ENCODE measurements at places on chromosomes 4 and X. TPM values are rescaled to one million over a fixed set of nuclear protein-coding genes. Genes with fewer than 3 reads are reported as not detected.

DNA sequence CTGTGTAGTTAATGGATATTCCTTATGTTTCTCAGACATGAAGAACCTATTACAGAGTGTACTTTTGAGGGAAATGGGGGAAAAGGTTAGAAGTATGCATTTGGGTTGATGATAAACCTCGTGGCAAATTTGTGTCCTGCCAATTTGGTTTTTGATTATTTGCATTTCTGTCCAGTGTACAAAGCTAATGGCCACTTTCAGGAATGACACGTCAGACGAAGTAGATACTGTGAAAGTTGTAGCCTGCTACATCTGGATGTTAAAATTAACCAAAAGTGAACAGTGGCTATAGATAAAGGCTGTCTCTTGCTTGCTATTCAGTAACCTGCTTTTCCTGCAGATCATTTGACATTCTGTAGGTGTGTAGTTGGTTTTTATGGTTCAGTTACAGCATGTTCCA, 1.0 kb downstream of the PRDX4 start:
- DNase-seq = no peak
- H3K4me1 ChIP-seq = peaks cover 13% of the 10 kb centered on the region
- no peak overlapping the region for H3K27ac ChIP-seq

CPLX1 gene
- 0.92 TPM for total RNA-seq

DNA sequence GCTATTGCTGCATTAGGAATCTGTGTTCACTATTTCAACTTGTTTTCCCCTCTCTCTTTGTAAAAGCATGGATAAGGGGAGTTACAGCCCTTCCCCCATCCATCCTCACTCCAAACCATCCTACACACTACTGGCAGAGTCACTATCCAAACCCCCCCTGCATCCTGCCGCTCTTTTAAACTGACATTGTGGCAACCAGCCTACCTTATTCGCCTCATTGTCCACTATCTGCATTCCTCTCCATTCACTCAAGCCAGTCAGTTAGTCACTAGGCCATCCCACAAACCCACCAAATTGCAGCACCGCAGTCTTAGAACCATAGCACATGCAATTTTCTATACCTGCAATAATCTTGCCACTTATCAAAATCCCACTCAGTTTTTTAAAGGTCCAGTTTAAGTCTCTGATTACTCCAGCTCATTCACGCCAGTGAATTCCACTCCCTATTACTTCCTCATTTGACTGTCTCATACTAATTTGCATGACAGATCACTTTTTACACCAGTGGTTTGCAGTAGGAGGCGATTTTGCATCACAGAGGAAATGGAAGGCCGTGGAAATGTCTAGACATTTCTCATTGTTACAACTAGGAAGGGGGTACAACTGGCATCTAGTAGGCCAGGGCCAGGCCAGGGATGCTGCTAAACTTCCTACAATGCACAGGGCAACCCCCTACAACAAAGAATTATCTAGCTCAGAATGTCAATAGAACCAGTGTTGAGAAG, 181.8 kb downstream of the HS6ST2 start:
- H3K4me3 ChIP-seq = no peak overlapping the region
- H3K27me3 ChIP-seq = no peaks in the 10 kb centered on the region
- H3K36me3 ChIP-seq = no peaks in the 10 kb centered on the region

DNA sequence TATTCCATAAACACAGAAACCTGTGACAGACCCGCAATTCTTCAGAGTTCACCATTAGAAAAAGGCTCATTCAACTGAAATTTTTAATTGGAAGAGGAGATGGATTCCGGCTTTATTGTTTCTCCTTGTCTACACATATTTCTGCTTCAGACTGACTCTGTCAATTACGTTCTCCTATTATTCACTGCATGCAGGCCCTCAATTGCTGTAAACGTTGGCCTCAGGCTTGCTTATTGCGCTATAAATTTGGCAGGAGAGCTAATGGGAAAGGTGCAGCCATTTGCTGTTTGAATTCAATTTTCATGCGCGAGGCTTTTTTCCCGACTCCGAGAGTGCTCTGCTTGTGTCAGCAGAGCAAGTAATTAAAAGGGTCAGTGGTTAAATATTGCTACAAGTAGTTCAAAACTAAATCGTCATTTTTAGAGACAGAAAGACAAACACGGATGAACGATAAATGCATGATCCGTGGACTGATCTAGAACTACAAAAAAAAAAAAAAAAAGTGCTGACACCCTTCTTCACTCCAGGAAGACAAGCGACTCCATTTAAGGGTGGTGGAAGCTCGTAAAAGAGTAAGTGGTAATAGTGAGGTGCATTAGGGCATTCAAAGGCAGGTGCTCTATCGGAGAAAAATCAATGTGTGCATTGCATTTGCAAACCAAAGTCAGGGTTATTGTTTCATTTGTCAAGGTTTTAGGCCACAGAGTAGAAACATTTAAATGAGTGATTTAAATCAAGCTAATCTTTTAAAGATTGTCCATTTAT, 841.6 kb upstream of the FRG1 start:
- H3K4me1 ChIP-seq = no peaks in the 10 kb centered on the region
- H3K27ac ChIP-seq = no peak overlapping the region
- H3K27me3 ChIP-seq = no peaks in the 10 kb centered on the region
- H3K36me3 ChIP-seq = no peaks in the 10 kb centered on the region
- H3K4me3 ChIP-seq = no peak overlapping the region
- DNase-seq = no peak

EDA2R gene
- 4.2 TPM for total RNA-seq

DNA sequence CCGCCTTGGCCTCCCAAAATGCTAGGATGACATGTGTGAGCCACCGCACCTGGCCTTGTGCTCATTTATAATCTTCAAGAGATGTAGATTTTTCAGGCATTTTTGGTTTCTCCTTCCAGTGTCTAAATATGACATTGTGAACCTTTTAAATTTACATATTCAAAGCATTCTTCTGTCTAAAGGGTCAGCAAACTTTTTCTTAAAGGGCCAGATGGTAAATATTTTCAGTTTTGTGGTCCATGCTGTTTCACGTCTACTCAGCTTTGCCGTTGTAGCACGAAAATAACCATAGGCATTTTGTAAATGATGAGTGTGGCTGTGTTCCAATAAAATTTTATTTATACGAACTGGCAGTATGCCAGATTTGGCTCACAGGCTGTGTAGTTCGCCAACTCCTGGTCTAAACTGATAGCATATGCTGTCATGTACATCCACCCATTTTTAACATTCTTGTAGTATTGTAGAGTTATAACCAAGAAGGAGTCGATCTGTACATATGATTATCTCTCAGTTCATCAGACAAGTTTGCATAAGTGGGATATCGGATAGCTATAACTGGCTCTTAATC, 12.7 kb upstream of the GCNA start:
- H3K4me1 ChIP-seq = no peaks in the 10 kb centered on the region
- H3K27ac ChIP-seq = no peak overlapping the region
- DNase-seq = no peak
- H3K36me3 ChIP-seq = peaks cover 53% of the 10 kb centered on the region
- no peaks in the 10 kb centered on the region for H3K27me3 ChIP-seq

DNA sequence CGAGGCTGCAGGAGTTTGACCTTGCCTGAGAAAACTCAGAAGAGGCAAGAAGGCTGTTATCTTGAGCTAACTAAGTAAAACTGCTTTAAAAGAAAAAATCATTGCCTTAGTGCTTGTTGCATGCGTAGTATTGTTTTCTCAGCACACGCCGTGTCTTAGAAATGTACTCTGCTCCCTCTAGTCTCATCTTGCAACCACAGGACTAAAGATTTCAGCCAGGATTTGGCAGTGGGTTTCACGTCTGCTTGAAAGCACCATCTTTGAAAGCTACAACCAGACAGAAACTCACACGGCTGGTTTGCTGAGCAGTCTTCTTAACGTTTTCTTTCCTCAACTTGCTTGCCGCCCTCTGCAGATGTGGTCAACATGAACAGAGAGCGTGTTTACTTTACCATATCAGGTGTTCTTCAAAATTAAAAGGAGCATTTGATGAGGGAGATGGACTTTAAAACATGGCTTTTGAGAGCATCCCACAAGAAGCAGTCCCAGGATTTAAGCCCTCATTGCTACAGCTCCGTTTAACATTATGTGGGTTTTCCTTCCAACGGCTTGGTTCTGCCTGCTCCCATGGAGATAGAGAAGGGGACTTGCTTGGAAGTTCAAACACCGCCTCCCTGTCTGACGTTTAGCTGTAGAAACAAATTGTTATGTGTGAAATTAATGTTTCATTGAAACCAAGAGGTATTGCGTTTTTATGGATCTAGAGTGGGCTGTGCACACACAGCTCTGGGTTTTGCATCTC, 3.4 kb downstream of the SORCS2 start:
- no peak for DNase-seq
- no peak overlapping the region for H3K4me3 ChIP-seq
- H3K36me3 ChIP-seq = no peaks in the 10 kb centered on the region
- H3K27me3 ChIP-seq = peaks cover 44% of the 10 kb centered on the region
- H3K27ac ChIP-seq = no peak overlapping the region

GRCh38 chr4:74545448-74545847, 100.5 kb downstream of the AREG start:
- H3K4me3 ChIP-seq = no peak overlapping the region
- H3K27ac ChIP-seq = no peak overlapping the region
- DNase-seq = no peak
- peaks cover 14% of the 10 kb centered on the region for H3K4me1 ChIP-seq

- H3K4me3 ChIP-seq = no peak overlapping the region
- H3K27ac ChIP-seq = no peak overlapping the region
- H3K4me1 ChIP-seq = no peaks in the 10 kb centered on the region
- H3K27me3 ChIP-seq = no peaks in the 10 kb centered on the region
- no peak for DNase-seq
- H3K36me3 ChIP-seq = no peaks in the 10 kb centered on the region
Observed at GRCh38 chrX:1493877-1494510, 41.3 kb upstream of the ASMTL start.

ASB12 gene
- total RNA-seq = 0.24 TPM

DNA sequence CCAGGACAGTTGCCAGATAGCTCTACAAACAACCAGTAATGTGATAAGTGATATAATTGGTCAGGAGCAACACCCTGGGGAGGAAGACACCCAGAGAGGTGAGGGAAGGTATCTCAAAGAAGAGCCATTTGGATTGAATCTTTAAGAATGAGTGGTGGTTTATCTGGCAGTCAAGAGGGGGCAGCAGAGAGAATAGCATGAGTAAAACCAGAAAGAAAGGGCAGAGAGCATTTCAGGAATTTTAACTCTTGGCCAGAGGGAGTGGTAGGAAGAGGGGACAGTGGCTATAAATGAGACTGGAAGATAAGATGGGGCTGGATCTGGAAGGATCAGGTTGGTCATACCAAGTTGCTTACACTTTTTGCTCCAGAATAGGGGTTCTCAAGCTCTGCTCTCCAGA, 5.9 kb upstream of the SEPTIN6 start:
- no peaks in the 10 kb centered on the region for H3K36me3 ChIP-seq
- DNase-seq = peak; percentile 63
- no peak overlapping the region for H3K27ac ChIP-seq
- H3K27me3 ChIP-seq = no peaks in the 10 kb centered on the region
- peaks cover 3% of the 10 kb centered on the region for H3K4me1 ChIP-seq
- no peak overlapping the region for H3K4me3 ChIP-seq

DNA sequence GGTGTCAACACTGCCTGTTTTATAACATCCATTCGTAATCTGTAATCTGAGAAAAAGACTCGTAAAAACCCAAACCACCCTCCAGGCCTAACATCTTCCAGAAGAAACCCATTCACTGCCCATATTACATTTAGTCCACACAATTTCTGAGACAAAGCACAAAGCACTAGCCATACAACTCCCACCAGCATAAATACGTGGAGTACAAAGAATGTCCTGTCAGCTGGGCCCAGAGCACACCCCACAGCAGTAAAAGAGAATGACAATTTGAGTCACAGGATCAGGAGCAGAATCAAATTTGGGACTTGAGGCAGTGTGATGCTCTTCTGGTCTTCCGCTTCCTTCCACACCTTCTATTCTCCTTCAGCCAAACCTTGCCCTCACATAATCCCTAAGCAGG, 6.8 kb downstream of the MECP2 start:
- no peak for DNase-seq
- H3K4me1 ChIP-seq = peaks cover 8% of the 10 kb centered on the region
- H3K36me3 ChIP-seq = no peaks in the 10 kb centered on the region
- peak overlapping the region; percentile 23 for H3K27ac ChIP-seq
- H3K4me3 ChIP-seq = no peak overlapping the region

SPARCL1 gene
- total RNA-seq = 0.11 TPM

PNMA6F gene
- not detected for total RNA-seq

APBB2 gene
- total RNA-seq = 11.4 TPM

RAB39B gene
- 1.7 TPM for total RNA-seq

- H3K4me3 ChIP-seq = no peak overlapping the region
- H3K4me1 ChIP-seq = peaks cover 9% of the 10 kb centered on the region
- H3K36me3 ChIP-seq = no peaks in the 10 kb centered on the region
- H3K27me3 ChIP-seq = no peaks in the 10 kb centered on the region
Observed at GRCh38 chrX:40526412-40526811, 54.4 kb upstream of the ATP6AP2 start.

DNA sequence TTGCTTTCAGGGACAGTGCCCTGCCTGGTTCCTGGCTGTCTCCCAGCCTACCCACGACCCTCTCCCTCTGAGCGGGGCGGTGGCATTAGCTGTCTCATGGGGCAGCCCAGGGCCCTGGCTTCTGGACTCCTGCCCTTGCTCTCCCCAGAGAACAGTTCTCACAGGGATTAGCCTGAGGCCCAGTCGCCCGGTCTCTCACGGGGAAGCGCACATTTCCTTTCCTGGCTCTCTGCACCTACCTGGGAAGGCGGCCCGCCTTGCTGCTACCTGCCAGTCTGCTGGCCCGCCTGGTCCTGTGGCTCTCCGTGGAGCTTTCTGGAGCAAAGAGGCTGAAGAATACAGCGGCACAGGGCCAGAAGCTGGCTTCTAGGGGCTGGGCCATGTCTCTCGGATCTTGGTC, 128.4 kb downstream of the FHDC1 start:
- H3K4me3 ChIP-seq = no peak overlapping the region
- DNase-seq = no peak
- no peaks in the 10 kb centered on the region for H3K27me3 ChIP-seq

PAQR3 gene
- total RNA-seq = 11.9 TPM

GRCh38 chr4:38856046-38856445, 571 bp downstream of the TLR6 start:
- H3K4me3 ChIP-seq = no peak overlapping the region
- H3K27ac ChIP-seq = no peak overlapping the region
- H3K36me3 ChIP-seq = no peaks in the 10 kb centered on the region
- H3K27me3 ChIP-seq = no peaks in the 10 kb centered on the region

DNA sequence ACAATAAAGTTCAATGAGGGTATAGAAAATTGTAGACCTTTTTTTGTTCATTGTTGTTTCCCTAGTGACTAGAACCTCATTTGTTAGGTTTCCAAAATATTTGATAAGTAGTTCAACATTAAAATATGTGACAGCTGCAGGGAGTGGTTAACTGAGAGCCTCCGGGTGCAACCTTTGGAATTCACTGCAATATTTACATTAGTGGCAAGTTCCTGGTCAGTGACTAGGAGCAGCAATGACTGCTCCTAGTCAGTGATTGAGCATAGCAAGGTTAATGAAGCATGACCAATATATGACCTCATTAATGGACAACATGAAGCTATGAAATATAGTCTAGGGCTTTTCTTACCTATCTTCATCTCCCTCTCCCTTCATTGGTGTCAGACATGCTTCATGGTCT, 65.8 kb upstream of the FAM47A start:
- no peaks in the 10 kb centered on the region for H3K4me1 ChIP-seq
- no peaks in the 10 kb centered on the region for H3K36me3 ChIP-seq
- H3K27ac ChIP-seq = no peak overlapping the region
- no peak overlapping the region for H3K4me3 ChIP-seq

Data from cardiac muscle cell (in vitro differentiated cells and primary cell).